ENCODE measurements at places on chromosomes 13 and 19. TPM values are rescaled to one million over a fixed set of nuclear protein-coding genes. Genes with fewer than 3 reads are reported as not detected.

DNA sequence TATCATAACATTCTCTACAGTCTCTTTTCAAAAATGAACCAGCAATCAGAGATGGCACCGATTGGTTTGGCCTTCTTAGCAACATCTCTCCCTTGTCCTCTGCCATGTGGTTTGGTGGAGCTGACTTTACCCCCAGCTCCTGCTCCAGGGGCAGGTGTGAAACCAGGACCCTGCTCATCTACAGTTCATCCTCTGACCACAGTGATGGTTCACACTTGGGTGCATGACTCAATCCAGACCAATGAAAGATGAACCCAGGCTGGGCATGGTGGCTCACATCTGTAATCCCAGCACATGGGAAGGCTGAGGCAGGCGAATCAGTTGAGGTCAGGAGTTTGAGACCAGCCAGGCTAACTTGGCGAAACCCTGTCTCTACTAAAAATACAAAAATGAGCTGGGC is 33.6 kb upstream of the FFAR2 start:
- no peaks in the 10 kb centered on the region for H3K4me1 ChIP-seq
- no peak overlapping the region for H3K4me3 ChIP-seq
- H3K27ac ChIP-seq: no peak overlapping the region

Gene OLFM4
- not detected for total RNA-seq

- peak; percentile 76 for DNase-seq
- peaks cover 7% of the 10 kb centered on the region for H3K4me1 ChIP-seq
- peak overlapping the region; percentile 99 for H3K4me3 ChIP-seq
- H3K27ac ChIP-seq: peak overlapping the region; percentile 41
- H3K27me3 ChIP-seq: no peaks in the 10 kb centered on the region
Observed at GRCh38 chr19:3360421-3361383, 5.7 kb upstream of the NFIC start.

DNA sequence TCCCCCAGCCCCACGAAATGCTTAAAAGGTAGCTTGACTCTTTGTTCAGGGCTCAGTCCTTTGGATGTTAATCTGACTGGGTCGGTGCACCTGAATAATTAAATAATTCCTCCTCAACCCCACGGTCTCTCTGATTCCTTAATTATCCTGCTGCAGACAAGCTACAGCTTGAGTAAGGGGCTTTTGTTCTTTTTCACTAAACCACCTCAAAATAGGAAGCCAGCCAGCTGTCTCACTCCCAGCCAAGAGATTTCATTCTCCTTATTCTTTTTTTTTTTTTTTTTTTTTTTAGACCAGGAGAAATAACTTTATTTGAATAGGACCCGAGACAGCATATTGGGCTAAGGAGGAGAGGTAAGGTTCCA is 7.9 kb upstream of the FCGBP start:
- H3K4me3 ChIP-seq: no peak overlapping the region
- H3K36me3 ChIP-seq: no peaks in the 10 kb centered on the region
- H3K27me3 ChIP-seq: peaks cover 5% of the 10 kb centered on the region
- H3K27ac ChIP-seq: no peak overlapping the region

Gene TGFBR3L
- 9.0 TPM for total RNA-seq

DNA sequence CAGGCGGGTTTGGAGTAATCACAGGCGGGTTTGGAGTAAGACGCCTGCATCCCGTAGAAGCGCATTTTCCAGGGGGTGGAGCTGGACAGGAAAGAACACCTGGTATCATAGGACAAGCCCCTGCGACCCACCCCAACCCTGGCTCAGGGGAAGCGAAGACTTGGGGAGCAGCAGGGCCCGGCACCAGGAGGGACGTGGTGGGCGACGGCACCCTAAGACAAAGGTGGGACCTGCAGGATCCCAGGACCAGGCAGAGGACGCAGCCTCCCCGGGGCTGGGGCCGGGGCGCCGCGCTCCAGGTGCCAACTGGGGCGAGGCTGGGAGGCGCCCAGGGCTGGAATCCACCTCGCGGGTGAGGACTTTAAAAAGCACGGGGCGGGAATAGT is 520 bp downstream of the ZNF600 start:
- no peaks in the 10 kb centered on the region for H3K36me3 ChIP-seq
- H3K27ac ChIP-seq: no peak overlapping the region
- no peaks in the 10 kb centered on the region for H3K27me3 ChIP-seq

DNA sequence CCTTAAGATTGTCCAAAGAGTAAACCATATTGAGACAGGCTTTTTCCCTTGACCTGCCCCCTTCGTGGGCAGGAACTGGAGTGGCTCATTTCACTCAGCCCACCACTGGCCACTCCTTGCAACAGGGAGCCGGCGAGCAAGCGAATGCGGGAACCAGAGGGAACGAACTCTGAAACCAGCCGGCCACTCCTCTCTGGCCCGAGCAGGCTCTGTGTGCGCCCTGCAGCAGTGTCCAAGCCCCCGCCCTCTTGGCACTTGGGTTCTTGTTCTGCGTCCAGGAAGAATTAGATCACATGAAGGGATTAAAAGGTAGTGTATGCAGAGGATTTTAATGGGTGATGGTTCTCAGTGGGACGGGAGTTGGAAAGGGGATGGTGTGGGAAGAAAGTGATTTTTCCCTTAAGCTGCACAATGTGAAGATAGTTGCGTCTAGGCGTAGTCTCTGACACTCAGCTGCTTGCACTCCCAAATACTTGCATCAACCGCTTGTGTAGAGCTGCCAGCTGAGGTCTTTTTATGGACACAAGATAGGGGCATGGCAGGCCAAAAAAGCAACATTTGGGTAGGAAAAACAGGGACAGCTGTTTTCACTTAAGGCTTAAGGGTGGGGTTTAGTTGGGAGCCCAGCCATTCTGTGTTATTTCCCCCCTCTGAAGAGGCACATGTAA is 1209.7 kb upstream of the PCDH20 start:
- no peak overlapping the region for H3K4me3 ChIP-seq
- no peaks in the 10 kb centered on the region for H3K36me3 ChIP-seq
- no peaks in the 10 kb centered on the region for H3K4me1 ChIP-seq
- H3K27ac ChIP-seq: no peak overlapping the region

Gene KIR3DL2
- total RNA-seq: not detected

Gene NXNL1
- not detected for total RNA-seq

DNA sequence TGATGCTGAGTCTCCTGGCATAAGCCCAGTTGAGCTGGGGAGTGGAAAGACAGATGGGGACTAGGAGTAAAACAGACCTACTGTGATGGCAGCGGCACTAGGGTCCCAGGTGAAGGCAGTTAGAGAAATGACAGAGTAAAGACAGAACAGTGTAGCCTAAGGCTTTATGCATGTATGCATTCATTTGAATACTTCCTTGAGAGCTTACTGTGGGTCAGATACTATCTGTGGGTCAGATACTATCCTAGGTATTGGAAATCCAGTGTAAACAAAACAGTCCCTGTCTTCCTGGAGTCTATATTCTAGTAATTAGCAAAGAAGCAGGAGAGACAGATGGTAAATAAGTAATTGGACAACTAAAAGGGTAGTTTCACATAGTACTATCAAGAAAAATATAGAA is 73.7 kb upstream of the LRCH1 start:
- H3K4me3 ChIP-seq: no peak overlapping the region
- H3K27me3 ChIP-seq: no peaks in the 10 kb centered on the region
- no peak overlapping the region for H3K27ac ChIP-seq
- DNase-seq: no peak
- H3K4me1 ChIP-seq: peaks cover 9% of the 10 kb centered on the region

Gene FUT6
- not detected for total RNA-seq

GRCh38 chr19:14554382-14554812 is 17.5 kb downstream of the NDUFB7 start:
- no peak for DNase-seq
- no peak overlapping the region for H3K4me3 ChIP-seq
- peaks cover 6% of the 10 kb centered on the region for H3K4me1 ChIP-seq
- no peaks in the 10 kb centered on the region for H3K27me3 ChIP-seq
- H3K27ac ChIP-seq: no peak overlapping the region

DNA sequence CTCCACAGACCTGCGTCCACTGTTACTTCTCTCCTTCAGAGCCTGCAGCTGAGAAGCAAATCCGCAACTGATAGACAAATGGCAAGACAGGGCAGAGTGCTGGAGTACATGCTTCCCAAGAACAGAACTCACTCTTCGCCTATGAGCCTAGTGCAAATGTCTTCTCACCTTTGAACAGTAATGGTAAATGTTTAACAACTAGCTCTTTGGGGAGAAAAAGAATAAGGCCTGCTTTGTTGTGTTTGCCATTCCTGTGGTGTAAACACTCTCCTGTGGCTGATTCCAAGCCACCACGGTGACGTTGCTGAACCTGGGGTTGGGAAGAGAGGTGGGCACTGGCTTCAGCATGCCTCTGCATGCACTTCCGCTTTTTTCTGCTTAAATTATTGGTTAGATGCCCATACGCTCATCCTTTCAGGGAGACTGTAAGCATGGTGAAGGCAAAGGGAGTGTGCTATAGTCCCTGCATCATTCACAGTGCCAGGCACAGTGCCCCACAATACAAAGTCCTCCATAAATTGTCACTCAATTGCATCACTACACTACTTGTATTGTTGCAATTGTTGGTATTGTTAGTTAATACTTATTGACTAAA is 28.1 kb upstream of the GTF3A start:
- 0 out of 2 replicates have a peak, but pooled peaks cover 4% of the 10 kb centered on the region for H3K4me1 ChIP-seq
- no peak overlapping the region for H3K4me3 ChIP-seq
- no peak overlapping the region for H3K27ac ChIP-seq
- no peaks in the 10 kb centered on the region for H3K36me3 ChIP-seq
- no peak for DNase-seq

Gene PRKCSH
- total RNA-seq: 118 TPM

Gene ERICH4
- total RNA-seq: not detected

DNA sequence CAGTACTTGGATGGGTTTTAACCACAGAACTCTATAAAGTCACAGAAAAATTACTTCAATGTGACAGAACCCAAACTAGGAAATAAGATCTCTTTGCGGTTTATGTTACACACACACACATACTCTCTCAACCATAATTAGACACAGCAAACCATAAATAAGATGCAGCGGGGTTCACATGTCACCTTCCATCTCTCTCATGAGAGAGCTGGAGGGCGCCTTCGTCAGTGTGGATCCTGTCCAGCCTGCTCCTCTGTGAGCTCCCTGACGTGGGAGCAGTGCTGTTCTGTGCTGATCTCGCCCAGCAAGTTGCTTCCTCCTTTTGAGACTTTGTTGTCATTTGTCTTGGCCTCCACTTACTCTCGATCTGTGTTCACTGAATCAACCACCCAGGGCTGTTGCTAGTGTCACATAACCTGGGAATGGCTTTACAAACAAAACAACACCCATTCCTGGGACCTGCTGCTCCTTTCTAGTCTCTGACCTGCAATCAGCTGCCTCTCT is 204.9 kb upstream of the KL start:
- H3K27ac ChIP-seq: no peak overlapping the region
- H3K4me1 ChIP-seq: no peaks in the 10 kb centered on the region
- H3K4me3 ChIP-seq: no peak overlapping the region
- no peaks in the 10 kb centered on the region for H3K36me3 ChIP-seq

DNA sequence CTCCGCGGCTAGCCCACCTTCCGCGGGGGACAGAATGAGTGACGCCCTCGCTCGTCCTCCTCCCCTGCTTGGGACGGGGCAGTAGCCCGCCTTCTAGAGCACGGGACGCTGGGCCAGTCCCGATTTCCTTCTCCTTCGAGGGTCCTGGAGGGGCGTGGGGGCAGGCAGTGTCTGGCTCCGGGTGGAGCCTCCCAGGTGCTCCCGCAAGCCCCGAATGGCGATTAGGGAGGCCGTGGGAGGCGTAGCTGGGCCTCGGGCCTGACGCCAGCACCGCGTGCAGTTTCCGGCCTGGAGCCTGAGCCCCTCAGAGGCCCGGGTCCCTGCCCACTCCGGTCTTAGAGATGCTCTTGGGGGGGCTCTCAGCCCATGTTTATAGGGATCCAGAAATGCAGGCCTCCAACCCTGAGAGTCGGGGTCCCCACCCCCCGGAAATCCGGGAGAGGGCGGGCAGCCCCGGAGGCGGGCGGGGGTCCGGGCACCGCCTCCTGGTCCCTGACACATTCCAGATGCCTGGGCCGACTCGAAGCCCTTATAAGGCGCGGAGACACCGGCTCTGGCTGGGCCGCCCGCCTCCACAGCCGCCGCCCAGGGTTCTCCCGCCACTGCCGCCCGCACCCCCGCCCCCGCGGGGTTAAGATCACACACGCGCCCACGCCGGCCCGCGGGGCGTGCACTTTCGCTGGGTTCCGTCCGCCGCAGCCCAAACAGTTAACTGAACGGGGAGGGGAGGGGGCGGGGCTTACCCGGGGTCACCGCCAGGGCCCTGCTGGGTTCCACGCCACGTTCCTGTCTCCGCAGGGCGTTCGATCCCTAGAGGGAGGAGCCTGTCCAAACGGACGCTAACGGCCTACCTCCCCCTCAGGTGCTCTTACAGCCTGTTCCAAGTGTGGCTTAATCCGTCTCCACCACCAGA is 1.5 kb downstream of the MYADM start:
- DNase-seq: peak; percentile 93
- H3K27ac ChIP-seq: peak overlapping the region; percentile 94
- peaks cover 23% of the 10 kb centered on the region for H3K4me1 ChIP-seq
- 0 out of 2 replicates have a peak, but pooled peaks cover 10% of the 10 kb centered on the region for H3K36me3 ChIP-seq

GRCh38 chr19:17599780-17600179 is 44.3 kb downstream of the COLGALT1 start:
- DNase-seq: peak; percentile 16
- H3K36me3 ChIP-seq: no peaks in the 10 kb centered on the region
- H3K27ac ChIP-seq: no peak overlapping the region
- no peak overlapping the region for H3K4me3 ChIP-seq
- no peaks in the 10 kb centered on the region for H3K27me3 ChIP-seq
- H3K4me1 ChIP-seq: no peaks in the 10 kb centered on the region

DNA sequence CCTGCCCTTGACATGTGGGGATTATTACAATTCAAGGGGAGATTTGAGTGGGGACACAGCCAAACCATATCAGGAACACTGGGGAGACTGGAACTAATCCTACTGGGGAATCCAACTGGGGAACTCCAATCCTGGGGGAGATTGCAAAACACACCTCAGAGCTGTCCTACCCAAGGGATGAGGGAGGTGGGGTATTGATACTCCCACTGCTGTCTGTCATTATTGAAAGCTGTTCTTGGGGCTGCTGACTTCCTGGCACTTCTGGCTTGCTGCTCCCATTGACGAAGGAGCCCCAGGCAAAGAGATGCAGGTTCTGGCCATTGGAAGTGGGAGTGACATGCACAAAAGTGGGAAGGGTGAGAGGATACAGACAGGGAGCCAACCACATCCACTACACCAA is 24.7 kb upstream of the POP4 start:
- peaks cover 2% of the 10 kb centered on the region for H3K27me3 ChIP-seq
- H3K4me3 ChIP-seq: no peak overlapping the region
- no peak overlapping the region for H3K27ac ChIP-seq

All from GM23248 (cell line).